ENCODE measurements at places on chromosomes 2 and 18.

DNA sequence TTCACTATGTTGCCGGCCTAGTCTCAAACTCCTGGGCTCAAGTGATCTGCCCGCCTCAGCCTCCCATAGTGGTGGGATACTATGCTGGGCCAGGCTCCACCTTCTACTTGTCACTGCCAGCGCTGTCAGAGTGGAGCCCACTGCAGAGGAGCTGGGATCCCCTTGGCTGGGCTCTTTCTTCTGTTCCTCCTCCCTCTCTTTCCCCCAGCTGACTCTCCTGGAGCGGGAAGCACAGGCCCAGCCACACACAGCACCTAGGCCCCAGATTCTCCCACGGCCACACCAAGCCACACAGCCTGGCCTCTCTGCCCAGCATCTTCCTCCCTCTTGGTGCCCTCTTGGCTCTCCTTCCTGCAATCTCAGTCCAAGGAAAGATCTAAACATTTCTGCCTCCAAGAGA is 3.7 kb upstream of the GAREM2 start:
- DNase-seq: no peak

DNA sequence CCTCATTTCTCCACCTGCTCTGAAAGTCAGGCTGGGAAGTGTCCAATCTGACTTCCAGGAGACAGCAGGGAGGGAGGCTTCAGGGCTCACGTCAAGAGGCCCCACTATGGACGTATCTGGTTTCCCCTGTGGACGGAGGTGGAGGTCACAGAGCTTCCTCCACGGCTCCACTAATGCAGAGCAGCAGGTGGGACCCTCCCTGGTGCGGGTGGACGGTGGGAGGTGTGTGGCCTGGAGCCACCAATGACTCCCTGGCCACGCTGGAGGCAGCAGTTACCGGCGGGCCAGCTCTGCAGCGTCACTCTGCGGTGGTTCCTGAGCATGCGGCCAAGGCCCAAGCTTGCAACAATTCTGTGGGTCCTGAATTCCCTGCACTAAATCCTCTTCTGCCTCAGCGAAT is 9.0 kb downstream of the CRACDL start:
- DNase-seq: no peak

DNA sequence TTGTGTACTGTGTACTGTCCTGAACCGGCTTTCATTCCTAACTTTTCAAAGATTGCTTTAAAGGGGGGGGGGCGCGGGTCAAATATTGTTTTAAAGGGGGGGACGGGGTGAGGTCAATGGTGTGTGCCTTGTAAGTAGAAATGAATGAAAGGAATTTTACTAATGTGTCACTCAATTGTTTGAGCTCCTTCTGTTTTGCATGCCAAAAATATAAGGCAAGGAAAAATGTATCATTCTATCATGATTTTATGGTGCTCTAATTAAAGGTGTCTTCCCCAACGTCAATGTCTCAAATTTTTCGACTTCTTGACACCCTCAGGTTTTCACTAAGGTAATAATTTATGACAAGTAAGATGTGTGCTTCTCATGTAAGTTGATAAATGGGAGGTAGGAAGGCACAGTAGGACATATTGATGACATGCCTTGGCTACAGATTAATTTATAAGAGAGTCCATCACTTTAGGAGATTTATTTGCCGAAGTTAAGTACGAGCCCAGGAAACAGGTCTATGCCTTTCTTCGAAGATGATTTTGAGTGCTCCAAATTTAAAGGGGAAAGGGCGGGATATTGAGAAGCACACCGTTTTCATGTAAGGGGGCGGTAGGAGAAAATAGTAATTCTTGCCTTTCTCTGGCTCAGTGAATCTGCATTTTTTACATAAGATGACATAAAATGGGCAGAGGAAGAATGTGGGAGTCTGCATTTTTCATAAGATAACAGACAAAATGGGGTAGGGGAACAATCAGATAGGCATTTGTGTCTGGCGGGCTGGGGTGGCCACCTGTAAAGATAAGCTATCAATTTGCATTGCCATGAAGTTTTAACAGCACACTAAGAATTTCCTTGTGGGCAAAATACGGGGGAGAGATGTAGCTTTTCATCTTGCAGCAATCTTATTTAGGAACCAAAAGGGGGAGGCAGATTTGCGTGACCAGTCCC is 1.2 kb upstream of the TRAPPC8 start:
- DNase-seq: no peak

GRCh38 chr18:48855422-48856377 is 95.1 kb downstream of the SMAD7 start:
- no peak for DNase-seq

- DNase-seq: no peak
These were observed 4.5 kb downstream of the EMX1 start for GRCh38 chr2:72921853-72922252.

DNA sequence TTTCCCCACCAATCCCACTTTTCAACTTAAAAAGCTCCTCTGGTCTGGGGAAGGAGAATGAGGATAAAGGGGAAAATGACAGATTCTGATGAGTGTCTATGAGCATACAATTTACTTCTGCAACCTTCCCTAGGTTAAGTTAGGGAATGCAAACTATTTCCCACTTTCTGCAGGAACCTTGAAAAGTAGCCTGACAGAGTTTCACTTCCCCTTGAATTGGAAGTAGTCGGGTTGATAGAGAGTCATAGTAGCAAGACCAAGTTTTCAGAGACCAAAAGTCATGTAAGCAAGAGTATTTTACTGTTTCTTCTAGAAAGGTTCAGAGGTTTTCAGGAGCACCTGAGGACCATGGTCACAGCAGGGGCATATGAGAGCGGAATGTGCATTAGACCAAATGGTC is 815.1 kb downstream of the CPS1 start:
- no peak for DNase-seq

DNA sequence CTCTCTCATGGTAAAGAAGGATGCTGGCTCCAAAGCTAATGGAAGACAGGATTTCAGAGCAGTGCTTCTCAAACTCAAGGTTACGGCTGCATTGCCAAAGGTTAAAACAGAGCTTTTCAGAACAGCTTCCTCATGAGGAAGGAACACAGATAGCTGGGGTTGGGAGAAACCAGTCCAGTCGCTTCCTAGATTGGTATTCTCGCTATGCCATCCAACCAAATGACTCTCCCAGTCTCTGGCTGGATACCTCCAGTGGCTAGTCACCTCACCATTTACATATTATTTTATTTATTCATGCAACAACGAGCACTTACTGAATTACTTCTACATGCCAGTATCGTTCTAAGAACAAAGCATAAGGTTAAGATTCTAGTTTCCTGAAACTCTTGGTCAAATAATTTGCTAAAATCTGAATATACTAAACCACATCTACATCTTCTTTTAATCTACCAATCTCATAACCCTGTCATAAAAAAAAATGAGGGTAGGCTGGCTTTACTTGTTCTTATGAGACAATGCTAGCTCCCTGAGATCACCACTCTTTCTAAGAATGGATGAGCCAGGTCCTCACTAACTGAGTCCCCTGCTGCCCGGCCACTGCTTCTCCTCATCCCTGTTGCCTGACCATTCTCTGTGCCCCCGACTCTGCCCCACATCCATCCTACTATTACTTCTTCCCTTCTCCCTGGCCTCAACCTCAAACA is 20.4 kb downstream of the KDSR start:
- peak; percentile 57 for DNase-seq

DNA sequence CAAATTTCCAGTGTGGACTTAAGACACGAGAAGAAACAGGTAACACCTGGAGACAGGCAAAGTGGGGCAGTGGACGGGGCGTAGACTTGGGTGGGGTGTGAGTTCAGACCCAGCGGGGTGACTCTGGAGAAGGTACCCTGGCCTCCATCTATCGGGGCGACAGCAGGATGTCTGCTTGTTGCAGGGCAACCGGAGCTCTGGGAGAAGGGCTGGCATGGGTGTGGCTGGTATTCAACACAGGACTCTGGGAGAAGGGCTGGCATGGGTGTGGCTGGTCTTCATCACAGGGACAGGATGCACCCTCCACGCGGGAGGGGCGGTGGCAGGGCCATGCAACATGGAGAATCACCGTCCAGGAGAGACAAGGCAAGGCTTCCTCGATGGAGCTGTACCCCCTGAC is 198.5 kb downstream of the HDAC4 start:
- DNase-seq: no peak

- DNase-seq: no peak
These were observed 123.2 kb upstream of the CDCA7 start for GRCh38 chr2:173231465-173231864.

GRCh38 chr2:30155202-30155601 is 8.4 kb downstream of the YPEL5 start:
- no peak for DNase-seq

DNA sequence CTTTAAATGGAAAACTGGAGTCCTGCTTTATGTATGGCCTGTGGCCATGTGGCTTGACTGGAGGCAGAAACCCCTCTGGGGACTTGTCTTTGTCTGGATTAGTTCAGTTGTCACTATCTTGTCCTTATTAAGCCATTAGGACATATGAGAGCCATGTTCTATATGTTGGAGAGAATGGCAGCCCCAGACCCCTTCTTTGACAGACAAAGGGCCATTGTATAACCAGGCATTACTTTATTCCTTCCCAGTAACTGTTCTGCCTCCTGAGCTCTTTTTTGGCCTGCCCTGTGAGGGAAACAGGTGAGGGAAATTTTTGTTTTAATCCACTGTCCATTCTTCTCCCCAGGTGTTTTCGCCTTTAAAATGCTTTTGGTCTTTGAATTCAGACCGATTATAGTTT is 43.3 kb downstream of the FSHR start:
- no peak for DNase-seq

DNA sequence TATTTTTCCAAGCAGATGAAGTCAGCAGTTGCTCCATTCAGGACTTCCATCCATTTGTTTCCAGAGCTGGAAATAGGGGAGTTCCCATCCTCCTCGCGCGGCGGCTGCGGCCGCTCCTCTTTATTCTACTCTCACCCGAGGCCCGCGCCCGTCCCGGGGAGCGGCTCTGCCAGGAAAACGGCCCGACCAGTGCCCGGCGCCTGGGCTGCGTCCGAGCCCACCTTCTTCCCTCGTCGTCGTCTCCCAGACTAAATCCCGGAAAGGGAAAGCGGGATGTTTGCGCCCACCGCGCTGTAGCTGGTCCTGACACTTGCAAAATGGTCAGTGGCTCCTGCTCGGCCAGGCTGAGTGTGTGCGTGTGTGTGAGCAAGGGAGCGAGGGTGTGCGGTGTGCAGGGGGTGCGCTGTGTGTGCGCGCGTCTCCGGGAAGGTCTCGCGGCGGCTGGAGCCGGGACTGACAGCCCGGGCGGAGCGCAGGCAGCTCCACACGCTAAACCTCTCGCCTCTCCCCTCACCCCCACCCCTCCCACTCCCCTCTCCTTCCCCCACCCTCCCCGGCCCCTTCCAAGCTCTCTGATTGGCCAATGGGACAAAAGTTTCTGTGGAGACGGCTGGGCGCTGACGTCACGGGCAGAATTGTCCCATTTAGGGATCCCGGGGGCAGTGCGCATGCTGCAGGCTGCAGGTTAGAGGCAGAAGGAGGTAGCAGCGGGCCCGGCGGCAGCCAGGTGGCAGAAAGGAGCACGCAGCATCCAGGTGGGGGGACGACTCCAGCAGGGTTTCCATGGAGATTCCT is at the start of gene NOL4:
Gene NOL4 (minus strand): TSS at position 491 of the 795 bp plus-strand sequence. CDS start 1,660 bp downstream, outside the sequence.
- peak; percentile 93 for DNase-seq

- DNase-seq: peak; percentile 73
These were observed 60.4 kb upstream of the COPS8 start for GRCh38 chr2:237025090-237025865.

GRCh38 chr2:240232961-240233884 is 92.8 kb upstream of the OTOS start:
- DNase-seq: peak; percentile 92

Measured in astrocyte of the hippocampus (primary cell).